HS-5 (cell line): ENCODE measurements at places on chromosomes 5 and 9.

DNA sequence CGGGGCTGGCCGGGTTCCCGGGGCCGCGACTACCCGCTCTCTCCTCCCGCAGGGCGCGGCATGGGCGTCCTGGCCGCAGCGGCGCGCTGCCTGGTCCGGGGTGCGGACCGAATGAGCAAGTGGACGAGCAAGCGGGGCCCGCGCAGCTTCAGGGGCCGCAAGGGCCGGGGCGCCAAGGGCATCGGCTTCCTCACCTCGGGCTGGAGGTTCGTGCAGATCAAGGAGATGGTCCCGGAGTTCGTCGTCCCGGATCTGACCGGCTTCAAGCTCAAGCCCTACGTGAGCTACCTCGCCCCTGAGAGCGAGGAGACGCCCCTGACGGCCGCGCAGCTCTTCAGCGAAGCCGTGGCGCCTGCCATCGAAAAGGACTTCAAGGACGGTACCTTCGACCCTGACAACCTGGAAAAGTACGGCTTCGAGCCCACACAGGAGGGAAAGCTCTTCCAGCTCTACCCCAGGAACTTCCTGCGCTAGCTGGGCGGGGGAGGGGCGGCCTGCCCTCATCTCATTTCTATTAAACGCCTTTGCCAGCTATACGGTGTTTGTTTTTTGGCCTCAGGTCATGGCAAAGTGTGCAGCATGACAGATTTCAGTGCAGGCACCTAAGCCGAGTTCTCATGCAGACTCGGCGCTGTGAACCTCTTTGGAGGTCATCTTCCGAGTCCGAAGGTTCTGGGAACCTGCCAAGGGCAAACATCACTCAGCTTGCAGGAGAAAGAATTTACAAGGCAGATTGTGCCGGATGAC lies 516 bp downstream of the MRPL41 start:
- no peak for DNase-seq

GRCh38 chr9:133147412-133148198 lies 16.1 kb downstream of the GBGT1 start:
- DNase-seq, result no peak

- DNase-seq, result no peak
These were observed 33.8 kb downstream of the RCL1 start for GRCh38 chr9:4826417-4827166.

DNA sequence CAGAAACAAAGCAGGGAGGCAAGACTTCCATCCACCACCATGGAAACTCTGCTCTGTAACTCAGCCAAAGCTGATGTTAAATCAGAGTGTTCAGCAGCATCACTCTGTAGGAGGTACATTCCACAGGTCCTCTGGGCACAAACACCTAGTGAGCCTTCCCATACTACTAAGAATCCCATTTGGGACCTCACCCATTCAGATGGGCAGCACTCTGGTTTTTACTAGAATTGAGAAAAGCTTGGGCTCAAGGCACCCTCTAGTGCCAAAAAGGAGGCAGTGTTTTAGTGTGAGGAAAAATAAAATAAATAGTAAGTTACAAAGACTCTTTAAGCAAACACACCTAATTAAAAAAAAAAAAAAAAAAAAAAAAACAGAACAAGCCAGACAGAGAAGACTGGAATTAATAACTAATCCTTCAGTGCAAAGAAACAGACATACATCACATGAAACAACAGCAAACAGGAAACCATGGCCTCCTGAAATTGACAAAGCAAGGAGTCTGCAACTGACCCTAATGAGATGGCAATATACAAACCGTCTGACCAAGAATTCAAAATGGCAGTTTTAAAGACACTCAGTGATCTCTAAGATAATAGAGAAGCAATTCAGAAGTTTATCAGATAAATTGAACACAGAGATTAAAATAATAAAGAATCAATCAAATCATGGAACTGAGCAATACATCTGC lies 159.5 kb downstream of the GNA14 start:
- no peak for DNase-seq
